Esophagus squamous epithelium (tissue), 5 donors: ENCODE measurements at places on chromosomes 5 and 9. TPM values are rescaled to one million over a fixed set of nuclear protein-coding genes. Genes with fewer than 3 reads are reported as not detected.

Gene SPATA31A6
- not detected for total RNA-seq

Gene MSX2
- total RNA-seq: not detected

GRCh38 chr5:42970636-42971559, 69.2 kb downstream of the ANXA2R start:
- no peak for DNase-seq

DNA sequence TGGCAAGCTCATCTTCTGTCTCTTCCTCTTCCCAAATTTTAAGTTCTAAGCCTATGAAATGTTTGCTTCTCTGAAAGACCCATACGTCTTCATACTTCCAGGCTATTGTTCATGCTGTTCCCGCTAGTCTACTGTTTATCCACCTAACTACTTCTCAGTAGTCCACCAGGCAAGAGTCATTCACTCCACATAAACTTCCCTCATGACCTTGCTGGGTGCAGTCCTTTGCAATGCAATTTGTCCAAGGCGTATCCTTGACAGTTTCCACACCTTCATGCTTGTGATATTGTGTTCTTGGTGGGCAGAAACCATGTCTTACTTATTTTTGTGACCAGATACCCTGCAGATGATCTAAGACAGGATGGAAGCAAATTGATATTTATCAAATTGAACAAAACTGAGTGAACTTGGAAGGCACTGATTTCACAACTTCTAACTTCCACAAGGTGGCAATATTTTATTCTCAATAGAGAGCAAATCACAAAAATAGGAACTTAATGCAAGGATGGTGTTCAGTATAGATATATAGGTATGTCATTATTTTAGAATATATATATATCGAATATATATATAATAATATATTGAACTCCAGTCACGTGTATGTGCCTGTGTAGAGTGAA, 30.3 kb downstream of the TYRP1 start:
- DNase-seq: no peak

DNA sequence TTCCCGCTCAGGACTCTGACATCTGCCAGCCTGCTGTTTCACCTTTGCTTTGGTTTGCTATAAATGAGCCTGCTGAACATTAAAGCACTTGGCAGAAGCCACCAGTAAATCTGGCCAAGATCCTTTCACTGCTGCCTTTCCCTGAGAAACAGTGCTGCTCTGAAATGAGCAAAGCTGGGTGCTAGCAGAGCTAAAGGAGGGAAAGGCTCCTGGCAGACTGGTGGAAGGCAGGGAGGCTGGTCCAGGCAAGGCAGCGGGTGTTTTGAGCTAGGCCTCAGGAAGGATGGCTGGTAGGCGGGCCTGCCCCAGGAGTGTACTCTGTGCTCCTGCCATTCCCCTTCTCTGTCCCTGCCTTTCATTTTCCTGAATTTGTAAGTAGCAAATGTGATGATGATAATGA, 52.5 kb upstream of the PTGS1 start:
- no peak for DNase-seq
